ENCODE measurements at places on chromosomes 4 and X.

- DNase-seq, result no peak
Observed at GRCh38 chr4:159484864-159485263, 382.0 kb downstream of the RAPGEF2 start.

DNA sequence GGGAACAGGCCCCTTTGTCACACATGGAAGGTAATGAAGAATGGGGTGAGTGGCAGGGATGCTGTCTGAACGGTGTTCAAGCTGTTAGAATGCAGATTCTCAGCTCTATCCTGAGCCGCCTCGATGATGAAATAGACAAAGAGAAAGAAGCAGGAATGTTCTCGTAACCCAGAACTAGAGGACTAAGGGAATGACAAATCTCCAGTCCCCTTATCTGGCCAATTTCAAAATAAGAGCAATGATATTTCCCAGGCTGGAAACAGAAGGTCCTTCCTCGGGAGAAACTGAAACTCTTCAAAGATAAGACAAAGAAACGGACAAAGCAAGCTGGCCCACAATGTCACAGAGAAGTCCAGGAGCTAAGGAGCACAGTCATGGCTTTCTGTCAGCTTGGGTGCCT, 29.5 kb upstream of the MTNR1A start:
- DNase-seq, result no peak

GRCh38 chr4:37434469-37434868, 189.9 kb downstream of the NWD2 start:
- DNase-seq, result no peak

- DNase-seq, result no peak
Observed at GRCh38 chr4:143091862-143092261, 92.9 kb upstream of the USP38 start.

DNA sequence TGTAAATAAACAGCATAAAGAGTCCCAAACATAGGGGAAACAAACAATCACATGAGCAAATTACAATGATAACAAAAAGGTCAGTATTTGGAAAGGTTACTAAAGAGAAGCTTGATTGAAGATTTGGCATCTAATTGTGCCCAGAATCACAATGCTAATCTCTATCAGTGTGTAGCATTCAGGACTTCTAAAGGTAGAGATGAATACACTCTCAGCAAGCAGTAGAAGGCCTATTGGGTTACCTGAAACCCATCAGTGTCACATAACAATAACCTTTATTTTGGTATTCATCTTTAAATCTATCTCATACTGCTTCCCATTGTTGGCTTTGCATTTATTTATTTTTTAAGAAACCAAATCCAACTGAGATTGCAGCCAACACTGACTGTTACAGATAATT, 319.5 kb downstream of the ACTRT1 start:
- no peak for DNase-seq

GRCh38 chrX:97835969-97836368, 952.3 kb downstream of the RPA4 start:
- no peak for DNase-seq

DNA sequence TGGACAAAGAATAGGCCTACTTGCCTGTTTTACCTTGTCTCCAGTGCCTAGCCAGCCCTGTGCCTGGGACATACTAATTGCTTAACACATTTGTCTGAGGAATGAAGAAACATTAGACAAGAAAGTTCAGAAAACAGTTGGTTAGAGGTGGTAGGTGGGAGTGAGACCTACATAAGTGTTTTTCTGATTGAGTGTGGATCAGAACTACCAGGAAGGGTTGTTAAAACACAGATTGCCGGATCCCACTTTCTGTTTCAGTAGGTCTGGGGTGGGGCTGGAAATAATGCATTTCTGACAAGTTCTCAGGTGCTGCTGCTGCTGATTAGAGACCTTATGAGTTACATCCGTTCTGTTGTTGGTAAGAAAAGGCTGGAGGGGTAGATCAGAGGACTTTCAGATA, 5.7 kb upstream of the JADE1 start:
- no peak for DNase-seq

DNA sequence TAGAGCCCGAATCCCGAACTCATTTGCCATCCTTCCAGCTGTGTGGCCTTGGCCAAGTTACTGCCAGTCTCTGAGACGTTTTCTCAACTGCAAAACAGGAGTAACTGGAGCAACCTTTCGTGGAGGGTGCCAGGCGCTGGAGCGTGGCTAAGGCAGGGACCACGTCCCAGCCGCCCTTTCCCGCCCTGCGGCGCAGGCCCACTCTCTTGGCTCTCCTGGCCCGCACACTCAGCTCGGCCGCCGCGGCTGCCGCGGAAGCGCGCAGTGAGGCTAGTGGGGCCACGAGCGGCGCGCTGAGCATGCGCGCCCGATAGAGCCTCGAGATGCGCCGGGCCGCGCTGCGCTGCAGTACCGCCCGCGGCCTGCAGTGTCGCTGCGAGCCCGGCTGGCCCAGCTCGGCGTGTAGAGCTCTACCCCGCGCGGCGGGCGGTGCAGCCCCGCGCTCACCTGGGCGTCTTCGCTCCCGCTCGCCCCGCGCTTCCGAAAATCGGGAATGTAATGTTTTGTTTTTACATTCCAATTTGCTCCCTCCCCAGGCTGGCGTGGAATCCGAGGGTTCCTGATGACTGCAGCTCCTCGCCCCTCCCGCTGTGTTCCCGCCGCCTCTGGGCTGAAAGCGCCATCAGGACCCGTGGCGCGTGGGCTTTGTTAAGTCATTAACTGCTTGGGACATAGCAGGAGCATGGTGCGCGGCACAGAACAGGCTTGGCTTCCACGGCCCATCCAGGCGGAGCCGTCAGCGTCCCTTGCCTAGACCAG, 4.0 kb upstream of the ZNF518B start:
- DNase-seq, result peak; percentile 83

GRCh38 chr4:86356425-86357210, 3.2 kb downstream of the MAPK10 start:
- no peak for DNase-seq

GRCh38 chr4:64200001-64200555, 209.2 kb downstream of the TECRL start:
- DNase-seq, result no peak

GRCh38 chrX:83759872-83760271, 101.1 kb upstream of the CYLC1 start:
- DNase-seq, result no peak

DNA sequence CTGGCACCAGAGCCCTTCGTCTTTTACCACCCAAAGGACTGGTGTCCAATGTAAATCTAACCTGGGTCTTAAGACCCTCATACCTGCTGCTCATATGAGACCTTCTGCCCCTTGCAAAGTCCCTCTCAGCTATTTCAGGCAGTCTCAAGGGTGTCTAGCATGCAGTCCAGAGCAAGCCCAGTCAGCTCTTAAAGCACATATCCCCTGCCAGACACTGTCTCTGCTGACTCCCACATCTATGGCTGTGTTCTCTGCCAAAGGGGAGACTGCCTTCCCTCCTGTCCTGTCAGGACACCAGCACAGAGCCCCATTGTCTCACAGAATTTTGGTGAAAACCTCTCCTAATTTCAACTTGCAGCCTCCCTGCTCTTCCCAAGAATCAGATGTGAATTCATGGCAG, 118.5 kb downstream of the PARM1 start:
- DNase-seq, result no peak

DNA sequence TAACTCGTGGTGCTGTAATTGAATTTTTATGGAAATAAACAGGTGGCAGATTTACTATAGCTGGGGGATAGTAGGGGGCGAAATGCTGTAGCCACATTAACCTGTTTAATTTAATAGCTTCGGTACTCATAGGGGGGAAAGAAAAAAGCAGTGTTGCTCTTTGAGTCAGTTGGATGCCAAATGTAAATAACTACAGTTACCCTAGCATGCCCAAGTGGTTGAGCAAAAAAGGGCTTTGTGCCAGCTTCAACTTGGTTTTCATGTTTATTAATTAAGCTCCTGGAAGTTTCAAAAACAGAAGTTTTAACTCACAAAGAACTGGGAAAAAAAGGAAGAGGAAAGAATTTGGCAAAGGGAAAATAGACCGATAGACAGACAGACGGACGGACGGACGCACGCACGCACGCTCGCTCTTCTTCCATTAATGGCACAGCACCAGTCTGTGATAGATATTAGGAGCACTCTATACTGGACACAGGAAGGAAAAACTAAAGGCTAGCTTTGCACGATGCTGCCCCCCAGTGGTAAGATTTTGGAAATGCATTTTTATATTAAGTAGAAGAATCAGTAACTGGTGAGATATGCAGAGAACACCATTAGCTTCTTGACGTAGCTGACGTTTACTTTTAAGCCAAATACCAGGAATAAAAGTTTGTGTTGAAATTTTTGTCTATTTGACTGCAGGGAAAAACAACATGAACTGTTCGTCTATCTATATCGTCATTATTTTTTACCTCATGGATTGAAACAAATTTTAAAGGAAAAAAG, 151.8 kb downstream of the SLC7A11 start:
- DNase-seq, result peak; percentile 28

DNA sequence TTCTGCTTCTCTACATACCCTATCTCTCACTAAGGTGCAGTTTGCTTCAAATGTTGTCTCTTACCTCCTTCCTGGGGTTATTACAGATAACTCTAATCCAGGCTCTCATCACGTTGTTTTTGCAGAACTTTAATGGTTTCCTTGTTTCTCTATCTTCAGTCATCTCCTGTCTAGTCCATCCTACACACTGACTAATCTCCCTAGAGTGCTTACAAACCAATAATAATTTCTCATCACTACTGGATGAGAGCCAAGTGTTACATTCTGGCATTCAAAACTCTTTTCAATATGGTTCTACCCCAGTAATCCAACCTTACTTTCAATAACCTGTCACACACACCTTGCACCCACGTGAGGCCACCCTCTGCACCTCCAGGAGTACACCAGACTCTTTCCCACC, 86.1 kb downstream of the SYNPO2 start:
- no peak for DNase-seq

DNA sequence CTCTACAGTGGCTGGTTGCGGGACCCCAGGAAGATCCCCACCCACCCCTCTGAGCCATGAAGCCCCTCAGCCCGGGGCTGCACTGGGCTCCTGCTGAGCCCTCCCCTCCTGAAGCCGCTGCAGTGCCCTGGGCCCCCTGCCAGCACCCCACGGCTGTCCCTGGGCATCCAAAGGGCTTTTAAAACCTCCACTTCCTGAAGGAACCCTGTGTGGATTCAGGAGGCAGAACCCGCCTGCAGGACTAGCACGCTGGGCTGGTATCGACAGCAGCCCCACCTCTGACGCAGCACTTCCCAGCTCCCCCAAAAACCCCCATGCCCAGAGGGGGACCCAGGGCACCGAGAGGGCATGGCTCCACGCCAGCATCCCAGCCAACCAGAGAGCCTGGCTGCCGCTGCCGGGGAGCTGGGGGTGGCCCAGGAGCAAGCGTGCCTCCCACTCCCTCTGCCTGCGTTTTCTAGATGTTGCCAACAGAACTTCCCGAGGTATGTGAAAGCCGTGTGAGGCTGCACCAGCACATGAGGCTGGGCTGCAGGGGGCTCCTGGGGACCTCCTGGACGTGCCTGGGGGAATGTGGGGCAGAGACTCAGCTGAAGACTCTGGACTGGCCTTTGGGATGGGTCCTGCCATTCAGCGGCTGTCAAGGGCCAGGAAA, 6.3 kb downstream of the MXD4 start:
- no peak for DNase-seq

DNA sequence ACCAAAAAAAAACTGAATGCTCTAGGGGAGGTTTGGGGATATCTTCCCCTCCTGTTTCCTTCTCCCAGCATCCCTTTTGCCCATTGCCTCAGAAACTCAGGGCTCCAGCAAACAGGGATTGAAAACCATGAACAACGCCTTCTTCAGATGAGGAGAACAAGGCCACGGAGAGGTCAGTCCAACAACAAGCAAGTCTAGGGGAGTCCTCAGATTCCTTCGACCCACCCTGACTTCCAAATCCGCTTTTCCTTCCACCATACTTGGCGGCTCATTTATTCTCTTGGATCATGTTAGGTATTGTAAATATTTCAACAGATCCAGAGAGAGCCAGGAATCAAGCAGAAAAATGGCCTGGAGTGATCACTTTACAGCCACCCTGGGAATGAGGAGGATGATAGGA, 21.9 kb downstream of the REELD1 start:
- no peak for DNase-seq

DNA sequence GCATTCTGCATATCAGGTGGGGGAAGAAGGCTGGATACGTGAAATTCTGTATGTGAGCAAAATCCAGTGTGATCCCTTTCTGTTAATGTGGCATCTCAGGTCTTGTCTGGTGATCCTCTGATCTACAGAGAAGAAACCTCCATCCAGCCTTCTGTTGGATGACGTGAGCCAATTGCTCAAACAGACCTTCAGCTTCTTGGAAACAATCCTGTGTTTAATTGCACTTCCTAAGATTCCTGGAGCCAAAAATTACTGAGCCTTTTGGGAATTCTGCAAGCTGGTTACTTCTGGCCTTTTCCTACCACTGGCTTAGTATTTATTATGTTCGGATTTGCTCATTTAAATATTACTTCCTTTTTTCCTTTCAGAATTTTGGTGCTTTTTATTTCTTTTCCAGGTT, 51.2 kb downstream of the TRIML1 start:
- DNase-seq, result no peak

- DNase-seq, result peak; percentile 57
Observed at GRCh38 chr4:184250795-184251669, 33.4 kb upstream of the ENPP6 start.
